ENCODE measurements at places on chromosomes 16 and 17.

- DNase-seq = no peak
Measured at GRCh38 chr17:32935726-32936125, 7.8 kb downstream of the TMEM98 start.

- no peak for DNase-seq
Measured at GRCh38 chr17:16013943-16014407, 14.4 kb downstream of the TTC19 start.

DNA sequence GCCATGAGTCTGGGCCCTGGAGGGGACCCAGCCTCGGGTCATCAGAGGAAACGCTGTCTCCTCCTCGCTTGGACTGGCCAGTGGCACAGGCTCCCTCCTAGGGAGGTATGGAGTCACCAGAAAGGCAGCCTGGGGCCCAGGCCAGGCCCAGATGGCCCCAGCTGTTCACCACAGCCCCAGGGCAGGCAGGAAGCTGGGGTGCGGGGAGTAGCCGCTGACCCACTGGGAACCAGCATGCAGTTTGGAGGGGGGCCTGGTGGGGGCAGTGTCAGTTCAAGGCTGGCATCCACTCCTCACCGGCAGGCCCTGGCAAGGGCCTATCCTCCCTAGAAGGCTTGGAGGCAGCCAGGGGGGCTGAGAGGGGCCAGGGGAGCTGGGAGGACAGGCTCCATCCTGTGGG is 48.8 kb downstream of the SDK2 start:
- no peak for DNase-seq

GRCh38 chr16:28162326-28162877 is 49.4 kb downstream of the XPO6 start:
- no peak for DNase-seq
